ENCODE measurements at places on chromosomes 16 and 17.
A peak's percentile ranks its signal among the peaks of the same experiment; 100 is the strongest.

DNA sequence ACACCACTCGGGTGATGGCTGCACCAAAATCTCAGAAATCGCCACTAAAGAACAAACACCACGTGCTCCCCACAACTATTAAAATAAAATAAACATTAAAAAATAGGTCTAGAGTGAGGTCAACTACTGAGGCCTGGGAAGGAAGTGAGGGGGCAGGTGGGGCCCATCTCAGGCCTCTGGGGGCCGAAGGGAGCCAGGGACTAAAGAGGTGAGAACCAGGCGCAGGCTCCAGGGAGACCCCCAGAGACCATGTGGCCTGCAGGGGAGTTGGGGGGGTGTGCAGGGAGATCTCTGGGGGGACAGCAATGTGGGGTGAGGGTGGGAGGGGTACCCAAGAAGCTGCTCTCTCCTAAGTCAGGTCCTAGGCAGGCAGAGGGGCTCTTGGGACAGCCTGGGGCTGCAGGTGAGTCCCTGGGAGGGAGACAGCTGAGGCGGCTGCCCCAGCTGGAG, 111.3 kb upstream of the SMURF2 start:
- no peak for DNase-seq

DNA sequence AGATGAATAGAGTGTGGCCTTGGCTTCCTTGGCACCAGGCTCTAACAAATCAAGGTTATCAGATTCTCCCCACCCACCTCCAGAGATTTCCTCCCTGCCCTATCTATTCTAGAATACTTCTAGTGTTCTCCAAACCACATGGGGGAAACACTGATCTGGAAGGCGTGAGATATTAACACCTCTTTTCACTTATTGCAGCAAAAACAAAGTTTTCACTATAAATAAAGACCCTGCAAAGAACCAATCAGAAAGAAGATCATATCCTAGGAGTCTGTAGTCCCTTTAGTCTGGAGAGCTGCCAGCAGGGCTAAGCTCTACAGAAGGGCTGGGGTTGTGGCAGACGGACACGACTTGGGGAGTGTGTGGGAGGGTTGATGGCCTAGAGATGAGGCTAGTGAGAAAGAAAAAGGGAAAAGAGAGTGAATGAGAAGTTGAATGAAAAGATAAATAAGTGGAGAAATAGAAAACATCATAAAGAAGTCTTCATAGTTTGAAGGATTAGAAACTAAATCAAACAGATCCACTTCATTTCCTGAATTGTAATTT, 8.6 kb upstream of the SKAP1 start:
- DNase-seq, result no peak

- DNase-seq, result no peak
Observed at GRCh38 chr16:86100205-86101136, 201.5 kb downstream of the IRF8 start.

GRCh38 chr16:52446080-52446479, 100.9 kb downstream of the TOX3 start:
- DNase-seq, result no peak

GRCh38 chr17:50137042-50137441, 7.1 kb upstream of the SAMD14 start:
- no peak for DNase-seq

GRCh38 chr17:47203984-47204721, 5.0 kb upstream of the MYL4 start:
- no peak for DNase-seq

DNA sequence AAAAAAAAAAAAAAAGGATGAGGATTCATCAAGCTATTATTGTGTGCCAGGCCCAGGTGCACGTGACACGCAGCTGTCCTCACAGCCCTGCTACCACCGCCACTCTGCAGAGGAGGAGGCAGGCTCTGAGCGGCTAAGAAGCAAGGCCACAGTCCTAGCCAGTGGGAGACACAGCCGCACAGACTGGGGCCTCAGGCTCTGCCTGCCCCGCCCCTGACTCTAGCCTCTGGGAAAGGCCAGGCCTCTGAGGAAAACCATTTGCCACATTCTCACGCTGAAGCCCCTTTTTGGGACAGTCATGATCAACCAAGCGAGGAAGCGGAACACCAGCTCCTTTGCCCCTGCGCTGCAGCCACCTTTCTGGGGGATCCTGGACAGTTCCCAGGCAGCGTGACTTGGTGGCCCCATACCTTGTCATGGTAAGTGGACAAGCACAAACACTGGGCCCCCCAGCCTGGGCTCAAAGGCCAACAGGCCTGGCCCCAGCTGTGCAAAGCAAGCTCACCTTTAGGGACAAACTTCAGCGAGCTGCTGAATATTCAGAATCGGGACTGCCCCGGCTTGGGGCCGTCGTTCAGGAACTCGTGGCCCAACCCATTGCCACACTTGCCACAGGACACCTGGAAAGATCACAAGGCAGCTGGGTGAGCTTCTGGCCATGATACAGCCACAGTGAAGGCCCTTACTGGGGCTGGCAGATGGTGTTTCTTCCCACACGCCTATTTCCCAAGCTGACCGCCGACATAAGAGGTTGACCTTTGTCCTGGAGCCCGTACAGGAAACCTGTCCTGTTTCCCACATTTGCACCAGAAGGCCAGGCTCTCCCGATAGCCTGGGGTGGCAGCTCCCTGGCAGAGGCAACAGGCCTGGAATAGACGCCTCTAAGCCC, 2.5 kb downstream of the MSRB1 start:
- no peak for DNase-seq

GRCh38 chr17:2049333-2050299, 5.3 kb upstream of the HIC1 start:
- DNase-seq, result no peak

DNA sequence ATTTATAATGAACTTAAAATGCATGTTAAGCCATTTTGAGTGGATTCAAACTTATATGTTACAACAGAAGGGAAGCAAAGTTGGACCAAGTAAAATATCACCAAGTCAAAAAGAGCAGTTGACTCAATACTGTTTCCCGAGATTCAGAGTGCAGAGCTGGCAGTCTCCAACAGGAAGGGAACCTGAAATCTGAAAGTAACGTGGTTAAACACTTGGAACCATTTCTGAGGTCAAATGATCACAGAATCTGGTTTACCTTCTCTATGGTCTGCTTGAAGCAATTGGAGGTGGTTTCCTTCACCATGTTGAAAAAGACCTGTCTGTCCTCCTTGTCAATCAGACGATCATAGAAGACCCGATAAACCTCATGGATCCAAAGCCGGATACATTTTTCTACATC, 86.5 kb downstream of the LYRM1 start:
- no peak for DNase-seq

- DNase-seq, result no peak
Observed at GRCh38 chr16:87086575-87086974, 230.6 kb downstream of the C16orf95 start.

GRCh38 chr17:46929413-46929812, 6.5 kb downstream of the GOSR2 start:
- no peak for DNase-seq

DNA sequence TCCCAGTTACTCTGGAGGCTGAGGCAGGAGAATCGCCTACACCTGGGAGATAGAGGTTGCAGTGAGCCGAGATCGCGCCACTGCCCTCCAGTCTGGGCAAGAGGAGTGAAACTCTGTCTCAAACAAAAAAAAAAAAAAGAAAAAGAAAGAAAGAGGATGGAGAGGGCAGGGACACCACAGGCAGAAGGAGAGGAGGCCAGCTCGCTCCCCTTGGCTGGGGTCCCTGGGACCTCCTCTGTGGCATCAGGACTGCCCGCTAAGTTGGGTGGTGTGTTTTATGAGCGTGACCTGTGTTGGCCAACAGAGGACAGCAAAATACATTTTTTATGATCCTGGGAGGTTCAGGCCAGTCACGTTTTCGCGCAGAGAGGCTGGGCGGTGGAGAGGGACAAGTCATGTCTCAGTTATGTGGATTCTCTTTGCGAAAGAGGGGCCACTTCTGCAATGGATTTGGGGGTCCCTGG, 229.6 kb downstream of the MRTFB start:
- DNase-seq, result peak; percentile 11

DNA sequence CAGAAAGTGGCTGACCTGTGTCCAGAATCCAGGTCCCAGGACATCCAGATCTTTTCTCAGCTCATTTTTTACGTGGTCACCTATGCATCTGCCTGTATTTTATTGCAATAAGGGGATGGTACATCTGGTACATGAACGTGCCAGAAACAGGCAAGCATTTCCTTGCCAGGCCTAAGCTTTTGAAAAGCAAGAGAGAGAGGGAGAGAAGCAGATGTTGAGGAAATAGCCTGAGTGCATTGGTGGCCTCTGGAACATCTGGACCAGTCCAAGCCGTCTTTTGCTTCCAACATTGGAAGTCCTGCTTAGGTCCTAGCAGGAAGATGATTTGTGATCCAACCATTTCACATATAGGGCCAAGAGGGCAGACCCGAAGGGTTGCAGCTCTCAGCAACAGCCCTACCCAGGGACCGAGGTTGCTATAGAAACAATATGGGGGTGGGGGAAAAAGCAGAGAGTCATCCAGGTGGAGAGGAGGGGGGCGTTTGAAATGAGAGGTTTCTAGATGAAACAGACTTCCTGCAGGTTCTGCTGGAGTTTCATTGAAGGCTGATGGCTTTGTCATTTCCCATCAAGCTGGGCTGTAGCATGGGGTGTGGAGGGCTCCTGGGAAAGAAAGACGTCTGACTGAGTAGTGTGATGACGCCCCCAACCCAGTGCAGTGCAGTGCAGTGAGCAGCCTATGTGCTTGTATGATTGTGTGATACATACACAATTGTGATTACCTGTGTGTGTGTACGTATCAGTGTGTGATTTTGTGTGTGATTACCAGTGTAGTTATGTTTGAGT, 61.6 kb downstream of the SHISA6 start:
- DNase-seq, result no peak

- DNase-seq, result no peak
Observed at GRCh38 chr16:20849589-20850390, 43.5 kb downstream of the REXO5 start.

DNA sequence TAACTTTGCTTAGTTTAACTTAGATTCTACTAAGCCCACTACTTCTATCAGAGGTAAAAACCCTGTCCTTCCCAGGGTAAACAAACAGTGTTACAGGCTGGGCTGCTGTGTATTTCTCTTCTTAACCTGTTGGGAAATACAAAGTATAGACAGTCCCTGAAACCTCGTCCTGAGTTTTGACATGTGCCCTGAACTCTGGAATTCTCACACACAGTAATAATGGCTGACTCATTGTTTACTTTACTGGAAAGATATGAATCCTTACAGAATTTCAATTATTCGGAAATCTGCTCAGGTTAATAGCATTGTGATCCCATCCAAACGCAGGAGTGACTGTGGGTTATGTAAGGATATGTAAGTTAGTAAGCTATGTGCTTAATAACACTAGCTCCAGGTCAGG, 199.1 kb downstream of the TMEM114 start:
- no peak for DNase-seq

- no peak for DNase-seq
Observed at GRCh38 chr16:1325261-1325660, 8.2 kb upstream of the BAIAP3 start.

- DNase-seq, result no peak
Observed at GRCh38 chr17:72079700-72080099, 41.1 kb upstream of the SOX9 start.

GRCh38 chr16:89993971-89994370, 25.3 kb downstream of the DBNDD1 start:
- DNase-seq, result no peak

DNA sequence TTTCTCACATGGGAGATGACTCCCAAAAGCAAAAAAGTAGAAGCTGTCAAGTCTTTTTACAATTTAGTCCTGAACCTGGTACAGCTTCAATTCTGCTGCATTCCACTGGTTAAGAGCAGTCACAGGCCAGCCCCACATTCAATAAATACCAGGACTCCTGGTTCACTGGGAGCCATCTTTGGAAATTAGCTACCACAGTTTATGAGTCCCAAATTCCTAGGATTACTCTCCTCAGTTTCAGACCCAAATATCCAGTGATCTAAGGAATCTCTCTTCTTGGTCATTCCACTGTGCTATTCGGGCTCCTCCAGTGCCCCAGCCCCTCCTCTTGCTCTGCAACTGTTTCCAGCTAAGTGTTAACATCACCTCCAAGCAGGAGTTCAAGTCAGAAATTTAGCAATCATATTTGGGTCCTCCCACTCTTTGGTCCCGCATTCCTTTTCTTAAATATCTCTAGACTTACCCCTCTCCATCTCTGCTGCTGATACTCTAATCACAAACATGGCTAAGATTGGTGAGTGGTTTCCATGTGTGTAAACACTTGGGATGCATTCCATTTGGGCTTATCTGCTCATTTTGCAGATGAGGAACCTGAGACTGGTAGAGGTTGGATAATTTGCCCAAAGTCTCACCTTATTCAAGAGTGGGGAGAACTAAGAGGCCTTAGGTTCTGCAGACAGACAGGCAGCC, 9.6 kb upstream of the WIPF2 start:
- no peak for DNase-seq

- DNase-seq, result no peak
Observed at GRCh38 chr17:72719206-72719577, 373.3 kb downstream of the SLC39A11 start.

DNA sequence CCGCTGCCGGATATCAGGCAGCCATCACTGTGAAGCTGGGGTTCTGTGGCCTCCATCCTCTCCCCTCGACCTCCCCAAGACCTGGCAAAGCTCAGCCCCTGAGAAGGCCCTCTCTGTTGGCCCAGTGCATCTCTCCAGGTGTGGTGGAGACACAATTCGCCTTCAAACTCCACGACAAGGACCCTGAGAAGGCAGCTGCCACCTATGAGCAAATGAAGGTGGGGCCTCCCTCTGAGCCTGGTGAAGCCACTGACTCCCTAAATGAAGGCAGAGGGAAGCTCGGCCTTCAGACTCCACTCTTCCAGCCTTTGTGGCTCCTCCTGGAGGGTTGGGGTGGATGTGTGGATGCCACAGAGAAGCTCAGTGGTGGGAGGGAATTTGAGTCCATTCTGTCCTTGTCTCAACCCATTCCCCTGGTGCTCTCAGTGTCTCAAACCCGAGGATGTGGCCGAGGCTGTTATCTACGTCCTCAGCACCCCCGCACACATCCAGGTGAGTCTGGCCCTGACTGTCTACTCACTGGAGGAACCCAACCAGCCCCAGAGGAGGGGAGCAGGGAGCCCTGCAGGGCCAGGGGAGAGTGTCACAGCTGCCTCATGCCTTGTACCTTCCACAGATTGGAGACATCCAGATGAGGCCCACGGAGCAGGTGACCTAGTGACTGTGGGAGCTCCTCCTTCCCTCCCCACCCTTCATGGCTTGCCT, 1.7 kb upstream of the MRM1 start:
- no peak for DNase-seq

GRCh38 chr17:12261354-12261753, 240.7 kb downstream of the MAP2K4 start:
- DNase-seq, result no peak

- DNase-seq, result no peak
Observed at GRCh38 chr16:14071576-14072271, 605 bp downstream of the MRTFB start.

DNA sequence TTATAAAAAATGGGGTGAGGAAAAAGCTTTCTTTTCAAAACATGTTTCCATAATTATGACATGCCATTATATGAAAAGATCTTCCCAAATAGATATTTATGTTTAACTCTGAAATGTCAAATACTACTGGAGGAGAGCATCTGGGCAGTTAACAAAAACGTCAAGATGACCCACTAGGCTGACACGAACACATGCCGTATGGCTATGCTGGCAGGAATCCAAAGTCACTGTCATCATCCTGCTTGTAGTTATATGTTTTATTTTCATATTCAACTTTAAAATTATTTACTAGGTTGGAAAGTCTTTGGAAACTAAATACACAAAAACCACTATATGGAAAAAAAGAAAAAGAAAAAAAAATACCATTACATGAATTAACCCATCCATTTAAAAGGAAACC, 27.3 kb downstream of the ANKFY1 start:
- DNase-seq, result no peak

- DNase-seq, result no peak
Observed at GRCh38 chr16:4395055-4395726, 21.2 kb downstream of the CORO7 start.
